Stimulated activated CD8-positive, alpha-beta memory T cell treated with anti-CD3 and anti-CD28 coated beads, Interleukin-15, amount 100 ng/mL, for 48 hours (primary cell): ENCODE measurements at places on chromosomes 4 and X.

DNA sequence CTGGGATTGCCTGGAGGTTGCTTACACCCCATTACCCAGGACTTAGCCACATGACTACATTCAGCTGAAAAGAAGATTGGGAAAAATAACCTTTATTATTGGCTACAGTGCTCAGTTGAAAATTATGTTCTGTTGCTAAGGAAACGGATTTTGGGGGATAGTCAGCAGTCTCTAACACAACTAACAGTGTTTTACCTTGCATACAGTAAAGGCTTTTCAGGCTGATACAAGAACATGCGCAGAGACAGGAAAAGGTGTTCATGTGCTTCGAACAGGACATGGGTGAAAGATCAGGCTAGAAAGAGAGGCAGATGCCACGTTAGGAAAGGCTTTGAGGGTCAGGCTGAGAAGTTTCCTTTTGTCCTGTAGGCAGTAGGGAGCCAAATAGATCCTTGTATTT is 14.8 kb upstream of the RHOH start:
- DNase-seq, result no peak

- DNase-seq, result no peak
Observed at GRCh38 chrX:11992271-11992670, 146.0 kb upstream of the FRMPD4 start.

GRCh38 chr4:122823476-122823875 is 3.2 kb upstream of the FGF2 start:
- no peak for DNase-seq

- DNase-seq, result no peak
Observed at GRCh38 chr4:40577588-40578253, 51.9 kb downstream of the RBM47 start.

- DNase-seq, result no peak
Observed at GRCh38 chr4:138673053-138673452, 342.5 kb upstream of the NOCT start.

DNA sequence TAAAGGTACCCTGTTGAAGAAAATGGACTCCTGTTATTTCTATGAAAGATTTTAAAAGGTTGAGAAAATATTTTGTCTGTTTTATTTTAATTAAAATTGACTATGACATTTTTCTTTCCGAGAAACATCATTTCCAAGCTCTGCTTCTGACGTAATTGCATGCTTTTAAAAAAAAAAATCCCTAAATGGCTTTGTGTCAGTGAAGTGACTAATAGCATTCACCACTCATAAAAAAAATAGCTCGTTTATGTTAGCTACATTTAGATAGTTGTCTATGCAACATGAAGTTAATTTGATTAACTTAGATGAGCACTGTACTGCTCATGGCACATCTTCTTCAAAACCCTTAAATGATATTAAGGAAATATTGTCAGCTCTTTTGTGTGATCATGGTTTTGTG is 105.1 kb upstream of the KLHL13 start:
- no peak for DNase-seq

- no peak for DNase-seq
Observed at GRCh38 chr4:70183168-70183939, 12.2 kb upstream of the ODAM start.

GRCh38 chr4:12932203-12932788 is 551.8 kb downstream of the RAB28 start:
- no peak for DNase-seq

- DNase-seq, result no peak
Observed at GRCh38 chr4:6389142-6389825, 83.1 kb downstream of the PPP2R2C start.

DNA sequence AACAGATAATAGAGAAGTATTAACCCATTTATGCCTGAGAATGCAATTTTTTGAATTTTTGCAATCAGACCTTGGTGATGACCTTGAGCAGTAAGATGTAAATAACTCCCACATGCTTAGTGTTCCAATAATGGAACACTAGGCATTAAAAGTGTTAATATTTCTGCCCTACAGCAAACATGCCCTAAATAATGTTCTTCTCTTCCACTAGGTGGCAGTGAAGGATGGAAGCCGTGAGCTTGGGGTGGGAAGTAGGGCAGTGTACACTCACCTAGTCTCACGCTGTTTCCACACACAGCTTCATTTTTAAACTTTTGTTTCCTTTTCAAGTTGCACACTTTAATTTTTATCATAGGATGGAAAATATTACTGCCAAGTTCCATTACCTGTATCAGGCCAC is 613.1 kb upstream of the HS3ST1 start:
- no peak for DNase-seq

DNA sequence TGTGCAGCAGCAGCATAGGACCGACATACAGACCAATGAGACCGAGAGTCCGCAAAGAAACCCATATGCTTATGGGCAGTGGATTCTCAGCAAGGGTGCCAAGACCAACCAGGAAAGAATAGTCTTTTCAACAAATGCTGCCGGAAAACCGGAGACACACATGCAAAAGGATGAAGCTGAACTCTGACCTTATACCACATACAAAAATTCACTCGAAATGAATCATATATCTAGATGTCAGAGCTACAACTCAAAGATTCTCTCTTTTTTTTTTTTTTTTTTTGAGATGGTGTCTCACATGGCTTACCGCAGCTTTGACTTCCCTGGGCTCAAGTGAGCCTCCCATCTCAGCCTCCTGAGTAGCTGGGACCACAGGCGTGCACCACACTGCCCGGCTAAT is 16.0 kb upstream of the MXD4 start:
- no peak for DNase-seq

DNA sequence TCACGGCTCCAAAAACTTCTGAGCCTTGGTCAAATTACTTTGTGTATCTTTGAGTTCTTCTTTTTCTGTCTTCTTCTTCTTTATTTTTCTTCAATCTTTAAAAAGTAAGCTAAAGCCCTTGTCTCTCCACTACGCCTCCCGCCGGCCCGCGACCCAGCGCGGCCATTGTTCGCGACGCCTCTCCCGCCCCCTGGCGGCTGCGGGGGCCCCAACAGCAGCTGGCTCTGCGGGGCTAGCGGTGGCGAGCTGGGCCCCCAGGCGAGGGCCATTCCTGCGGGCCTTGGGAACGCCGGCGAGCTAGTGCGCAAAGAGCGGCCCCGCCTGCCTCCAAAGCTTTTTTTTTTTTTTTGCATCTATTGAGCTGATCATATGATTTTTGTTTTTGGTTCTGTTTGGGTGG is 119.1 kb downstream of the TGIF2LX start:
- DNase-seq, result no peak

DNA sequence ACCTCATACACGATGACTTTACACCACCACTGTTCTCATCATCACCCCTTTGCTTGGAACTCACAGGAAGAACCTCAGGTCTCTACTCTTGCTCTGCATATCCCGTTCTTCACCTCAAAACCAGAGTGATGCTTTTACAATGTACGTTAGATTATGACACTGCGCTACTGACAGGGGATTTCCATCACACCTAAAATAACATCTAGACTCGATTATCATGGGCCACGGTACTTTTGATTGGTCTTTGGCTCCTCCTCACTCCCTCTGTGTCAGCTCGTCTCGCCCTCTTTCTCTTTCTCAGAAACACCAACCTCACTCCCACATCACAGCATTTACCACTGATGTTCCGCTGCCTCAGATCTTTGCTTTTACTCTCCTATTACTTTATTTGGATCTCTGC is 172.4 kb downstream of the TLL1 start:
- DNase-seq, result no peak

DNA sequence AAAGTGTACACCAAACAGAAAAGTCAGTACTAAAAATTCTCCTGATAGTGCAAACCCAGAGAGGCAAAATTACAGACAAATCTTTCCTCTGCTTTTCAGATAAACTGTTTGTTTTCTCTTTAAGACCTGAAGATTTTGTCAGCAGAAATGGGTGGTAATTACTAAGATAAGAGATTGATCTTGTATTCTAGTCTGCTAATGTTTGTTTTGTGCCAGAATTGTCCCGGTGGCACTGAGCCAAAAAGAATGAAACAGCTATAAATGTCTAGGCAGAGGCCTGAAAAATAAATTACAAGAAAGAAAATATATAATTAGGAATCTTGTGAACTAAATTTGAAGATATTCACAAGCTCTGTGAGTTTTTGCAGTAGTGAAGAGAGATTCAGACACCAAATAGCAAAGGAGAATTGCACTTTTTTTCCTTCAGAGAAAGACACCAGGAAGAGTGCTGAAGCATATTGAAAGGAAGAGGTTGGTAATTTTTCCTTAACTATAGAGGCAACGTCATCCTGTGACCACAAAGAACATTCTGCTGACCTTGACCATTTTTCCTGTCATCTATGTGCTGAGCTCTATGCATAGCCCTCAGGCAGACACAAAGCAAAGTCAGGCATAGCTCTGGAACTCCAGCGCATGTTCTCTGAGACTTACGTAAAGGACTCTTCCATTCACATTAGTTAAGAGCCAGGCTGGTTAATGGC is 314.5 kb upstream of the RASGEF1B start:
- no peak for DNase-seq

DNA sequence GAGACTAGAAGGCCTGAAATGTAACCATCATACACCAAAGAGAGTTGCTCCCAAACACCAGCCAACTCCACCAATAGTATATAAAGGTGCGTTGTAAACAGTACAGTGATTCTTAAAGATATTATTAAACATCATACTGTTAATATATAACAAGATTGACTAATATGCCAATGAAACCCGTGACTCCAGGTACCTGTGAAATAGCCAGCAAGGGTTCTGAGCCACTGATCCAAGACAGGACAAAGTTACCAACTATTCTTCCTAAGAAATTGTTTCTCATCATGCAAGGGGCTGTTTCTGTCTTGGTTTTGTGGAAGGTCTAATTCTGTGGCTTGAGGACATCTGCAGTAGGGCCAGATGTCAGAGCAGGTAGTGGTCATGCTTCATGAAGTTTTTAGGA is 47.2 kb downstream of the FHL1 start:
- DNase-seq, result no peak

GRCh38 chr4:174244441-174244840 is 39.0 kb downstream of the FBXO8 start:
- DNase-seq, result no peak

- no peak for DNase-seq
Observed at GRCh38 chr4:158857951-158858350, 89.1 kb downstream of the FNIP2 start.

- DNase-seq, result no peak
Observed at GRCh38 chr4:98289375-98289774, 28.2 kb downstream of the RAP1GDS1 start.

- DNase-seq, result no peak
Observed at GRCh38 chr4:94689155-94689860, 68.4 kb upstream of the BMPR1B start.

DNA sequence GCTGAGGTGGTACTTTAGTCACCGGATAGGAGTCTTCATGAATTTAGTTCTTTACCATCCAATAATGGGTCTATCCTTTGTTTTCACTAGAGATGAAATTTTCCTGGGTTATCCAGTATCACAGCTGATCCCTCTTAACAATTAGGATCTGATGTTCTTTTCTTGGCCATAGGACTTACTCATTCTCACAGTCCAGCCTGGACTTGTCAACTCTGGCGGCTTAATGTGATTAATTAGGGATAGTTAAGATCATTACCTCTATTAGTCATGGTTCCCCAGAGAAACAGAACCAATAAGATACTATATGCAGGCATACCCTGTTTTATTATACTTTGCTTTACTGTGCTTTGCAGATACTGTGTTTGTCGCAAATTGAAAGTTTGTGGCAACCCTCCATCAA is 272.7 kb upstream of the FAT4 start:
- no peak for DNase-seq

DNA sequence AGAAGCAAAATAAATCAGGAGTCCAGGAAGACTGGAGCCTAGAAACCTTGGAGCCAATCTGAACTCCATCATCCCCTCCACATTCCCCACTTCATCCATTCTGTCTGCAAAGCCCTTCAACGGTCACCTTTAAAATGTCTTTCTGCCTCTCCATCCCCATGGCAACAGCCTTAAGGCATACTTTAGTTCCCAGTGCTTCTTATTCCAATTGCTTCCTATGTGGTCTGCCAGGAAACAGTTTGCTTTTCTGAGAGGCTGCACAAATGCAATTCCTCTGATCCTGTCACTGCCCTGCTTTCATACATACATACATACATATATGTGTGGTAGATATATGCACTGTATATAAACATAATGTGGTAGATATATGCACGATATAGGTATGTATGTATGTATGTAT is 786 bp upstream of the MAGEH1 start:
- DNase-seq, result no peak

DNA sequence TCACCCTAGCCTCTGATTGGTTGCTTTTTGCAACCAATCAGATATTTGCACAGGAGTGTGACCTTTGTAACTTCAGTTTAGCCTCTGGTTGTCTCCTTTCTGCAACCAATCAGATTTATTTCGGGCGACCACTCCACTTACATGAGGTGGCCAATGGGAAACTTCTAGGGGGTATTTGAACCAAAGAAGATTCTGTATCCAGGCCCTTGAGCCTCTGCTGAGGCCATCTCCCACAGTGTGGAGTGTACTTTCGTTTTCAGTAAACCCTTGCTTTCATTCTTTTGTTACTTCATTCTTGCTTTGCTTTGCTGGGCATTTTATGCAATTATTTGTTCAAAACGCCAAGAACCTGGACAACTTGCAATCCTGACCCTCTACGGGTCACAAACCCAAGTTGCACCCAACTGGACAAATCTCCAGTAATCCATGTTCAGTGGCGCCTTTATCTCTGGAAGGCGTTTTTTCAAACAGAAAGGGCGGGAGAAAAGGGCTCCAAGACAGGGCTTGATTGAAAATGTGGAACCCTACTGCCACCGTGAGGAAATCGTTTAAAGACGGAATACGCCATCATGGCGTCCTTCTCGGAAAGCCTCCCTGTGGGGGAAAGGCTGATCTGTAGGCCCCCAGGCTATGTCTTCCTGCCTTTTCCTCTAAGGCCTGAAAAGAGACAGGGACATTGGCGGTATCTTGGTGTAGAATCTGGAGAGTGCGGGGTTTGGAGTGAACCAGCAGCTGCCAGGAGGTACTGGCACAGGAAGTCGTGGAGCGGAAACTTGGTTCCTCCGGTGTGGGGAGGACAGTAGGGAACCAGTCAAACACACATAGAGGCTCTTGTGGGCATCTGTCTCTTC is 184.6 kb downstream of the OR13H1 start:
- DNase-seq, result peak; percentile 42

DNA sequence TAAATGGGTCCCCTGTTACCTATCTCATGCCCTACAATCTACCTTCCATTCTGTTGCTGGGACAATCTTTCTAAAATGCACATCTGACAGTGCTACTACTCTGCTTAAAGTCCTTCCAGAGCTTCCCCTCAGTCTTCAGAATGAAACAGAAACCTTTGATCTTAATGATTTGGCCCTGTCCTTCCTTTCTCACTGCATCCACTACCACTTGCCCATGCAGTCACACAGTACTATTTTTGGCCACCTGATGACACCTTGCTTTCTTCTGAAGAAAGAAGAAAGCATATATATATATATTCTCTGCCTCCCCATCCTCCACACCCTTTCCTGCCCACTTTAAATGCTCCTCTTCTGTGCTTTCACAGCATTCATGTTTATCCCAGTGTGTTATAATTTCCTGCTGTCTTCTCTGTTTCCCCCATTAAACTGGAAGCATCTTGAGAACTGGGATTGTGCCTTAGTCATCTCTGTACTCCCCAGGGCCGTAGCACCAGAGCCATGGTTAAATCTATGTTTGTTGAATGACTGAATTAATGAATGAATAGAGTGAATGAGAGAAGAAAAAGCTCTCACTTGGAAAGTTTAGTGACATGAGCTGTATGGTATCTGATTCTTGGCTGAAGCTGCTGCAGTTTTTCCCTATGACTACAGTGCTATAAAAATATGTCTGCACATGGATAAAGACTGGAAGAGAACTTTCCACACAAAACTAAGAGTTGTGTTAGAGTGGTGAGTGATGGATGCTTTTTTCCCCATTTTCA is 56.2 kb downstream of the RTL9 start:
- no peak for DNase-seq

- DNase-seq, result no peak
Observed at GRCh38 chr4:13483136-13483767, 888 bp downstream of the RAB28 start.
